ENCODE measurements at places on chromosomes 11 and 22. TPM values are rescaled to one million over a fixed set of nuclear protein-coding genes. Genes with fewer than 3 reads are reported as not detected.

- no peak overlapping the region for H3K27ac ChIP-seq
- H3K4me1 ChIP-seq = no peaks in the 10 kb centered on the region
- no peaks in the 10 kb centered on the region for H3K36me3 ChIP-seq
Observed at GRCh38 chr11:79503028-79503427, 62.2 kb upstream of the TENM4 start.

Gene HSCB
- total RNA-seq = 8.2 TPM

GRCh38 chr11:102447193-102447592 is 5.4 kb downstream of the TMEM123 start:
- DNase-seq = no peak
- no peaks in the 10 kb centered on the region for H3K27me3 ChIP-seq
- H3K36me3 ChIP-seq = peaks cover 29% of the 10 kb centered on the region
- peaks cover 50% of the 10 kb centered on the region for H3K4me1 ChIP-seq
- no peak overlapping the region for H3K4me3 ChIP-seq

Gene SLC6A5
- not detected for total RNA-seq

- H3K36me3 ChIP-seq = no peaks in the 10 kb centered on the region
- no peaks in the 10 kb centered on the region for H3K4me1 ChIP-seq
- H3K4me3 ChIP-seq = no peak overlapping the region
Observed at GRCh38 chr22:39645532-39645931, 75.0 kb downstream of the CACNA1I start.

DNA sequence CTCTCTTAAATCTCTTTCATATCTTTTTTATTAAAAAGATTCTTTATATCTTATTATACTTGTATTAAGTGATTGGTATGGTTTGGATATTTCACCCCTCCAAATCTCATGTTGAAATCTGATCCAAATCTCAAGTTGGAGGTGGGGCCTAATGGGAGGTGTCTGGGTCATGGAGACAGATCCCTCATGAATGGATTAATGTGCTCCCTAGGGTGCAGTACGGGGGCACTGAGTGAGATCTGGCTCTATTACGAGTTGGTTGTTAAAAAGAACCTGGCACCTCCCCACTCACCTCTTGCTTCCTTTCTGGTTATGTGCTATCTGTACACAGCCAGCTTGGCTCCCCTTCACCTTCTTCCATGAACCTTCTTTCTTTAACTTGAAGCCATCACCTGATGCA is 149.6 kb downstream of the CWF19L2 start:
- H3K27ac ChIP-seq = no peak overlapping the region
- H3K4me3 ChIP-seq = no peak overlapping the region
- no peaks in the 10 kb centered on the region for H3K27me3 ChIP-seq

- H3K27ac ChIP-seq = no peak overlapping the region
- H3K4me1 ChIP-seq = no peaks in the 10 kb centered on the region
- H3K27me3 ChIP-seq = no peaks in the 10 kb centered on the region
- no peak overlapping the region for H3K4me3 ChIP-seq
Observed at GRCh38 chr11:91700854-91701253, 523.8 kb upstream of the FAT3 start.

Gene P2RY6
- total RNA-seq = not detected

Data from naive thymus-derived CD4-positive, alpha-beta T cell (primary cell).